ENCODE measurements at places on chromosomes 4 and X. TPM values are rescaled to one million over a fixed set of nuclear protein-coding genes. Genes with fewer than 3 reads are reported as not detected.

FBXO8 gene
- total RNA-seq = 24.0 TPM

LRCH2 gene
- total RNA-seq = 0.06 TPM

PRICKLE3 gene
- total RNA-seq = 11.0 TPM

KANTR gene
- total RNA-seq = 6.4 TPM

FGD1 gene
- total RNA-seq = 8.7 TPM

SETD7 gene
- 58.7 TPM for total RNA-seq

MAGEE1 gene
- total RNA-seq = 1.4 TPM

BRS3 gene
- not detected for total RNA-seq

NALF2 gene
- 3.6 TPM for total RNA-seq

CSN2 gene
- total RNA-seq = not detected

SERTM2 gene
- total RNA-seq = not detected

PWWP3B gene
- total RNA-seq = 0.12 TPM

ATP6AP2 gene
- 166 TPM for total RNA-seq

ATRX gene
- 46.0 TPM for total RNA-seq

SPATA18 gene
- 4.1 TPM for total RNA-seq

MAOB gene
- not detected for total RNA-seq
